Jurkat, Clone E6-1 (cell line): ENCODE measurements at places on chromosomes 7 and 10.

DNA sequence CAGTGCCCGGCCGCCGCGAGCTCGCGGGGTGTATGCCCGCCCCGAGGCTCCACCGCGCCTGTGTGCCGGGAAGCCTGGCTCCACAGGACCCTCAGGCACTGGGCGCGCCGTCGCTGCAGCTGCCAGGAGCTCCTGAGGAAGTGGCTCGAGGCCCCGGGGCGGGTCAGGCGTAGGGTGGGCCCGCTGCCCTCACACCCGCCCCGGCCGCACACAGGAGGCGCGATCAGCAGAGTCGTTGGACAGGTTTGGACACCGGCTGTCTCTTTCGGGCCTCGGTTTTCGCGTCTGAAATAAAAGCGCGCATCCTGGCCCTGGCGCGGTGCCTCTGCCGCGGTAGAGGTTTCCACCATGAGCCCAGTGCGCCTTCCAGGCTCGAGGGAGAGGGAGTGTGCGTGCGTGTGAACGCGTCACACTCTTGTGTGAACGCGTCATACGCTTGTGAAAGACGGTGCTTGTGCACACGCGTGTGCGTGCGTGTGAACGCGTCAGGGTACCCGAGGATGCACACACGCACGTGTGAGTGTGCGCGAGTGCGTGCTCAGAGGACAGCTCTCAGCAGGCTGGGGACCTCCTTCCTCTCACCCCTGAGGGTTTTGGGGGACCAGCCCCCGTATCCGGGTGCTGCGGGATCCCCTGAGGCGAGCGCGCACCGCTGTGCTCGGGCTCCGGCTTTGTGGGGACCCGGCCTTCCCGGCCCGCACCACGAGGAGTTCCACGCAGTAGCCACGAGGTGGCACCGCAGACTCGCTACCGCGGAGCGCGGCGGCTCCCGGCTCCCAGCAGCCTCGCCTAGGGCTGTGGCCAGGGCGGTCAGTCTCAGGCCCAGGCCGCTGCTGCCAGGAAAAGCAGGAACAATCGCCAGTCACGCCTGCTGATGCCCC, 83.8 kb downstream of the BMS1 start:
- no peak for DNase-seq

DNA sequence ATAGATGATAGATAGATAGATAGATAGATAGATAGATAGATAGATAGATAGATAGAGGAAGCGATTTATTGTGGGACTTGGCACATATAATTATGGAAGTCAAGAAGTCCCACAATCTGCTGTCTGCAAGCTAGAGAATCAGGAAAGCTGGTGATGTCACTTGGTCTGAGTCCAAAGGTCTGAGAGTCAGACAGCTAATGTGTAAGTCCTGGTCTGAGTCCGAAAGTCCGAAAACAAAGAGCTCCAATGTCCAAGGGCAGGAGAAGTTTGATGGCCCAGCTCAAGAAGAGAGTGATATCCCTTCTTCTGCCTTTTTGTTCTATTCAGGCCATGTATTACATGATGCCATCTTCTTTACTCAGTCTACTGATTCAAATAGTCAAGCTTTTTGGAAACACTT, 53.8 kb upstream of the TCF7L2 start:
- no peak for DNase-seq

GRCh38 chr10:15181576-15182156, 13.2 kb upstream of the NMT2 start:
- no peak for DNase-seq

DNA sequence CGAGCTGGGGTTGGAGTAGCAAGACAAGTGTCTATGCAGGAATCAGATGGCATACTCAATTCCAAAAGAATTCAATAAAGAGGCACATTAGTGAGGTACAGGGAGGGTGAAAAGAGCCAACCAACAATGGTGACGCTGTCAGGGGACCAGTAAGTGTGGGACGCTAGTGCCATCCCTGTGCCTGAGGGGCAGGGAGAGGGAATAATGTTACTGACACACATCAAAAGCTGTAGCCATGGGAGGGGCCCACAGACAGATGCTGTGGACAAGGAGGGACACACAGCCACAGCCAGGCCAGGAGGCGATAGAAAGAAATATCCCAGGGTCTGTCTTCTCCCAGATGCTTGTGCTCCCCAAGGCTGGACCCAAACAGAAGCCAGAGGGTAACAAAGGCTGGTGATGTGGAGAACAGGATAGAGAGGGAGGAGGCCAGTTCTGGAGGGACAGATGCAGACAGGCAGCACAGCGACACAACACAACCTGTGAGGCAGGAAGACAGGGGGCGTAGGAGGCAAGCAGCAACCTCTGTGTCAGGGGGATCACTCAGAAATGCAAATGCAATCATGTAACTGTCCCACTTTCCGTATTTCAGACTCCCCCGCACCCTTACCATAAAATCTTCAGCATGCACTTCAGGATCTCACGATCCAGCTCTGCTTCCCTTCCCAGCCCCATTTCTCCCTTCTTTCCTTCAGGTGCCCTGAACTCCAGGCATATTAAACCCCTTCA, 240.5 kb upstream of the FZD8 start:
- DNase-seq, result no peak

- no peak for DNase-seq
Measured at GRCh38 chr7:68840991-68841390, 757.3 kb upstream of the AUTS2 start.

DNA sequence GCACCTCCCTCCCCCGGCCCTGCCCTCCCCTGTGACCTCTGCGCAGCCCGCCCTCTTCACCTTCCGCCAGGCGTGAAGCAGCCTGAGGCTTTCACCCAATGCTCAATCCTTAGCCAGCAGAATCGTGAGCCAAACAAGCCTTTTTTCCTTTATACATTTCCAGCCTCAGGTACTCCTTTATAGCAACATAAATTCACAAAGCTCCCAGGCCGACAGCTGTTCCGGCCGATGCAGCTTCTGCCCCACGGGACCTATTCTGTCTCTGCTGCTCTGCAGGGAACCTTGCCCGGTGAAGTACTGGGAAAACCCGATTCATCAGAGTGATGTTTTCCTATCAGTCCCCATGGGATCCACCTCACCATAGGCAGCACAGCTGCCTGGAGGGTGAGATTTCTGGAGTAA, 87.4 kb downstream of the CHST15 start:
- DNase-seq, result no peak

GRCh38 chr7:114540291-114540690, 125.7 kb downstream of the FOXP2 start:
- DNase-seq, result no peak

GRCh38 chr7:157467496-157468212, 130.8 kb downstream of the DNAJB6 start:
- no peak for DNase-seq

GRCh38 chr10:132187430-132188138, 836 bp downstream of the DPYSL4 start:
- no peak for DNase-seq

GRCh38 chr7:43112941-43113621, 634 bp downstream of the HECW1 start:
- no peak for DNase-seq

DNA sequence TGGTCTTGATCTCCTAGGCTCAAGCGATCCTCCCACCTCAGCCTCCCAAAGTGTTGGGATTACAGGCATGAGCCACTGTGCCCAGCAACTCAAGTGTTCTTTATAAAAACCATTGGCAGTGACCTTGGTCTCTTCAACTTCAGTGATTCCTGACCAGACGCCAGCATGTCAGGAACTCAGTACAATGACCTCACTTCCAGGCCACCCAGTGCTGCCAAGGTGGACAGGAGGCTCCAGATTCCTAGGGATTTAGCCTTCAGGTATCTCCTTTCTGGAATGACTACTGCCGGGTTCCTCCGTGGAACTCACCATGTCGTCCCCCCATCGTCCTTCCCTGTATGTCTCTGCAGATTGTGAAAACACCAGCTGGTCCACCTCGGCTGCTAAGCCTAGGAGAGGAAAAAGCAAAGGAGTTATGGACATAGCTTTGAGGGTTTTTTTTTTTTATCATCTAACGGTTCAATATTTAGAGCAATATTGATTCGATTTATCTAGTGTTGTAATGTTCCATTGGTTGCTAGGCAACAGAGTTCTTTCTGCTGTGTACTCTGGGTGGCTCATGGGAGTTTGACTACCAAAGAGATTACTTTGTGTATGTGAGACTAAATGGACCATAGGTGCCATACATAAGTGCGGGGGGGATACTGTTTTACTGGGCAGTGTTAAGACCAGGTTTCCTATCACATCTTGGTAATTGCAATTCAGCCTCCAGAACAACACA, 425.8 kb upstream of the AUTS2 start:
- DNase-seq, result no peak

- no peak for DNase-seq
Measured at GRCh38 chr10:127013691-127014473, 108.7 kb downstream of the DOCK1 start.

GRCh38 chr7:157397731-157398691, 61.2 kb downstream of the DNAJB6 start:
- peak; percentile 74 for DNase-seq

GRCh38 chr10:98208925-98209324, 59.1 kb downstream of the LOXL4 start:
- no peak for DNase-seq

GRCh38 chr10:70331486-70332268, 47.9 kb upstream of the NPFFR1 start:
- DNase-seq, result peak; percentile 77

- no peak for DNase-seq
Measured at GRCh38 chr7:105723572-105723971, 142.3 kb upstream of the EFCAB10 start.

DNA sequence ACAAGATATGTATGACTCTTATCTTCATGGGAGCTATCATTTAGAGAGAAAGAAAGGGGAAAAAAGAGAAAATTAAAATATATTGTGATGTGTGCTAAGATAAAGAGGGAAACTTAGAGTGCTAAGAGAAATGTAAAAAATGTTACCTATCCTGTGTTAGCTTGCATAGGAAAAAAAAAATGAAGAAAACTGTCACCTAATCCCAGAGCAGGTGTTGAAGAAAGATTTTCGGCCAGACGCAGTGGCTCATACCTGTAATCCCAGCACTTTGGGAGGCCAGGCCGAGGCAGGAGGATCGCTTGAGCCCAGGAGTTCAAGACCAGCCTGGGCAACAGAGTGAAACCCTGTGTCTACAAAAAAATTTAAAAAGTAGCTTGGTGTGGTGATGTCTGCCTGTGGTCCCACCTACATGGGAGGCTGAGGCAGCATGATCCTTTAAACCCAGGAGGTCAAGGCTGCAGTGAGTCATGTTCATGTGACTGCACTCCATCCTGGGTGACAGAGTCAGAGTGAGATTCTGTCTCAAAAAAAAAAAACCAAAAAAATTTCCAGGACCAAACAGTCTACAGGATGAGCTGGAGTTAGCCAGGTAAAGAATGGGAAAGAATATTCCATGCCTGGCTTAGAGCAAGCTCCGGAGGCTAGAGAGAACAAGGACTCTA, 2.4 kb upstream of the MKLN1 start:
- DNase-seq, result no peak

- no peak for DNase-seq
Measured at GRCh38 chr7:102813191-102814024, 64.6 kb downstream of the FAM185A start.

- no peak for DNase-seq
Measured at GRCh38 chr7:31125171-31125570, 73.1 kb downstream of the ADCYAP1R1 start.
